ENCODE measurements at places on chromosomes 12 and 14. TPM values are rescaled to one million over a fixed set of nuclear protein-coding genes. Genes with fewer than 3 reads are reported as not detected.

DNA sequence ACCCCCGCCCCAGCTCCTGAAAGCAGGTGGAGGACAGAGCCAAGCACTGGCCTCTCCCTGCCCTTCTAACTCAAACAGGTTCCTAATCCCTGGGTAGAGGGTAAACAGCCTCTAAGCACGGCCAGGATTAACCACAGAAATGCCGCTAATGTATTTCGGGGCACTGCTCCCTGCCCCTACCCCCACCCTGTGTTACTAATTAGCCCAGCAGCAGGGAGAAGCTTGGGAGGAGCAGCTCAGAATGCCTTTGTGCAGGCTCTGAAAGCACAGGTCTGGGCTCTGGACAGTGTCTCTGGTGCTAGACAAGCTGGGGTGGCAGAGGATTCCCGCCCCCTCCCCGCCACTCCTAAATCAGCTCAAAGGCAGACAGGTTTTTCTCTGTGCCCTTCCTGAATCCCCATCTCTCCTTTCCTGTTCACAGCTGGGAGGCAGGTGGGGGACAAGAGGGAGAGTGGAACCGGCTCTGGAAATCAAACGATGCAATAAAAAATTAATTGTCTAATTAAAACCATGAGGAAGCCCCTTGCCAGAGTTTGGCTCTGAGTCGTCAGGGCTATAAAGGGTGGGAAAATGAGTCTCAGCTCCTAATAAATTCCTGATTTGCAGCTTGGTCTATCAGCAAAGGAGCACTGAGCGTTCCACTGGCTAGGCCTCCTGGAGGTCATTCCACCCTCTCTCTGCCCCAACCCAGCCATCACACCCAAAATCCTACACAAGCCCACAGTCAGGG, 53.0 kb downstream of the SMUG1 start:
- no peak overlapping the region for H3K27ac ChIP-seq
- H3K27me3 ChIP-seq, result no peaks in the 10 kb centered on the region
- H3K4me1 ChIP-seq, result peaks cover 84% of the 10 kb centered on the region

DNA sequence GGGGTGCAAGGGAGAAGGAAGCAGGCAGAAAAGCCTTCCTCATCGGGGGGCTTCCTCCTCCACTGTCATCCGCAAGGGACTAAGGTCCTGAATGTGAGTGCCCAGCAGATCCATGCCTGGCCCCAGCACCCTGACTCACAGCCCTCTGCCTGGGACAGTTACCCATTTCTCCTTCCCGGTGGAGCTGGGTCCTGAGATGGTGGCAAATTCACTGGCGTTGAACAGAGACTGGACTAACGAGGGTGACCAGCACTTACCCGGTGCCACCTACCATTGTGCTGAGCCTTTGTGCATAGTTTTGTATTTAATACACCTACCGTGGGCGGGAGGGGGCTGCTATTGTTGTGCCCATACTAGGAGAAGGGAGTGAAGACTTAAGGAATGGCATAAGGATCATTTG, 30.9 kb upstream of the PLEKHG6 start:
- peaks cover 84% of the 10 kb centered on the region for H3K4me1 ChIP-seq
- no peaks in the 10 kb centered on the region for H3K36me3 ChIP-seq

- peaks cover 43% of the 10 kb centered on the region for H3K4me1 ChIP-seq
- no peak for DNase-seq
- H3K27ac ChIP-seq, result no peak overlapping the region
- no peak overlapping the region for H3K4me3 ChIP-seq
- no peaks in the 10 kb centered on the region for H3K27me3 ChIP-seq
- no peaks in the 10 kb centered on the region for H3K36me3 ChIP-seq
Measured at GRCh38 chr12:120242275-120242799, 23.2 kb downstream of the PXN start.

GRCh38 chr12:97912943-97913342, 450.3 kb downstream of the RMST start:
- no peaks in the 10 kb centered on the region for H3K36me3 ChIP-seq
- no peaks in the 10 kb centered on the region for H3K4me1 ChIP-seq
- no peaks in the 10 kb centered on the region for H3K27me3 ChIP-seq
- no peak overlapping the region for H3K4me3 ChIP-seq

- H3K27ac ChIP-seq, result no peak overlapping the region
- DNase-seq, result no peak
- no peaks in the 10 kb centered on the region for H3K36me3 ChIP-seq
- H3K4me1 ChIP-seq, result no peaks in the 10 kb centered on the region
- H3K4me3 ChIP-seq, result no peak overlapping the region
- H3K27me3 ChIP-seq, result no peaks in the 10 kb centered on the region
Measured at GRCh38 chr12:58812214-58812613, 108.1 kb downstream of the LRIG3 start.

DNA sequence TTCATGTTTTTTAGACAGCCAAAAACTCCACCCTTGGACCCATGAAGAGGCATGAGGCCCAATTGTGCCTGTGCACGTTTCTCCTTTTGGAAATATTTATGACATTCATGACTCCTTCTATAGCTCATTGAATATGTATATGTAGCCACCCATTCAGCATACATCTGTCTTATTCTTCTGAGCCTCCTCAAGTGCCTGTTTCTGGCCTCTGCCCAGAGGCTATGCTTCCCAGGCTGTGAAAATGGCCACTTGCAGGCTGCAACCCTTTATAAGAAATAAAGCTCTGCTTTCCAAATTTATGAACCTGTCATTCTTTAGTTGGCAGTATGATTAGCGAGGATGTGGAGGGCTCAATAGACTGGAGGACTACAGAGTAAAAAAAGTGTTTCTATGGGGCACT, 35.3 kb downstream of the TSPAN19 start:
- no peaks in the 10 kb centered on the region for H3K36me3 ChIP-seq
- peaks cover 3% of the 10 kb centered on the region for H3K4me1 ChIP-seq
- H3K27me3 ChIP-seq, result no peaks in the 10 kb centered on the region
- no peak overlapping the region for H3K27ac ChIP-seq

DNA sequence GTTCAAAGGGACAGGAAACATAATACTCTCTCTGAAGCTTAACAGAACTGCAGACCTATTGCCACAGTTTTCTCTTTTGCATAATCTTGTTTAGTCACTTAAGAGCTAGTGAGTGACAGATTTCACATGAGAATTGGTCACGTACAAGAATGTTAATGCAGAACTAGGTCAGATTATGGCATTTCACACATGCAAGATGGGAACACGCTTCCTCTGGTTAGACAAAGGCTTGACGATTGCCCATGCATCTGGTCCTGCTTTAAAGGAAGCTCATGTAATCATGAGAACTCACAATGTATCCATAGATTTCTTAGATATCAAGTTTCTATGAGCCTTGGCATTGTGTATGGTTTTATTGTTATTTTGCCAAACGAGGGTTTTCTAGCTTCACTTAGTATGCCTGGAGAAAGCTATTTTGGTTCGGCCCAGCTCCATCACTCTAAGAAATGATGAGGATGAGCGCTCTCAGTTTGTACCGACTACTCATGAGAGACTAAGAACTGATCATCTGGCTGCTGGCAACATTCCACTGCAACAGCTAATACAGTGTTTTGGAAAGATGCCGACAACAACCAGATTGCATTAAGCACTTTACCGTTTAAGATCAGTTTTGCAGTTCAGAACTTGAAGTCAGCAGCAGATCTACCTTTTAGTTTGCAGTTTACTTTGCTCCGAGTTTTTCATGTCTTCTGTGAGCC, 380.0 kb downstream of the DIO2 start:
- no peak overlapping the region for H3K4me3 ChIP-seq
- no peaks in the 10 kb centered on the region for H3K27me3 ChIP-seq
- no peaks in the 10 kb centered on the region for H3K4me1 ChIP-seq
- no peaks in the 10 kb centered on the region for H3K36me3 ChIP-seq
- no peak overlapping the region for H3K27ac ChIP-seq

DNA sequence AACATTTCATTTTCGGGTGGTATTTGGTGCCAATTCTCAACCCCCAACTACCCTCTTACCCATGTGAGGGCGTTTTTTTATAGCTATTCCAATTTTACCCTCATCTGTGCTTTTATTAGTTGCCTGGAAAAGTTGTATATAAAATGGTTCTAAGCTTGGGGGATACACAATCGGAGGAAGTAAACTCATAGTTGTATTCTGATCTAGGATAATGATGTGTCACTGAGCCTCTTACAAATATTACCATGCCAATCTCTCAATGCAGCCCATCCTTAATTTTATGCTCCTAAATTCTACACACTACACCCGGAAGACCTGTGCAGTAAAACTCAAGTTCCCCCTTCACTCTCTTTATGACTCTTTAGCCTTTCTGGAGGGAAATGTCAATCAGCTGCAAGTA, 1206.5 kb upstream of the FLRT2 start:
- H3K4me1 ChIP-seq, result no peaks in the 10 kb centered on the region
- H3K36me3 ChIP-seq, result no peaks in the 10 kb centered on the region
- H3K27ac ChIP-seq, result no peak overlapping the region
- H3K27me3 ChIP-seq, result no peaks in the 10 kb centered on the region

GRCh38 chr14:68448252-68448902, 344.5 kb downstream of the ZFP36L1 start:
- H3K4me3 ChIP-seq, result no peak overlapping the region
- no peaks in the 10 kb centered on the region for H3K36me3 ChIP-seq
- DNase-seq, result no peak
- H3K27ac ChIP-seq, result no peak overlapping the region
- peaks cover 10% of the 10 kb centered on the region for H3K4me1 ChIP-seq

DNA sequence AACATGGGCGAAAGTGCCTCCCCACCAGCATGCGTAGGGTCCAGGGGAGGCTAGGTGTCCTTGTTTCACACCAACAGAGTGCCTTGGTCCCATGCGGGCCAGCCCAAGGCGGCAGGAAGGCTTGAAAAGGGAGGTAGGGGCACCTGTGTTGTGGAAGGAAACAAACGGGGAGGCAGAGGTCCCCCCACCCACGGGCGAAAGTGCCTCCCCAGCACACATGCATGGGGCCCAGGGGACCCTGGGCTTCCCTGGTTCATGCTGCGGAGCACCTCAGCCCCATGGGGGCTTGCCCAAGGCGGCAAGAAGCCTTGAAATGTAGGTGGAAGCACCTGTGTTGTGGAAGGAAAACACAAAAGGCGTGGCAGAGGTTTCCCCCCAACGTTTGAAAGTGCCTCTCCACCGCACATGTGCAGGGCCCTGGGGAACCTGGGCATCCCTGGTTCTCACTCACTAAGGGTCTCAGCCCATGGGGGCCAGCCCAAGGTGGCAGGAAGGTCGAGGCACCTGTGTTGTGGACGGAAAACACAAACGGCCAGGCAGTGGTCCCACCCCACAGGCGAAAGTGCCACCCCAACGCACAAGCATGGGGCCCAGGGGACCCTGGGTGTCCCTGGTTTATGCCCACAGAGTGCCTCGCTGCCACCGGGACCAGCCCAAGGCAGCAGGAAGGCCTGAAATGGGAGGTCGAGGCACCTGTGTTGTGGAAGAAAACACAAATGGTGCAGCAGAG, 374.7 kb downstream of the ALG10 start:
- DNase-seq, result no peak
- H3K36me3 ChIP-seq, result no peaks in the 10 kb centered on the region
- no peak overlapping the region for H3K27ac ChIP-seq
- H3K4me3 ChIP-seq, result no peak overlapping the region
- peaks cover 4% of the 10 kb centered on the region for H3K27me3 ChIP-seq

DNA sequence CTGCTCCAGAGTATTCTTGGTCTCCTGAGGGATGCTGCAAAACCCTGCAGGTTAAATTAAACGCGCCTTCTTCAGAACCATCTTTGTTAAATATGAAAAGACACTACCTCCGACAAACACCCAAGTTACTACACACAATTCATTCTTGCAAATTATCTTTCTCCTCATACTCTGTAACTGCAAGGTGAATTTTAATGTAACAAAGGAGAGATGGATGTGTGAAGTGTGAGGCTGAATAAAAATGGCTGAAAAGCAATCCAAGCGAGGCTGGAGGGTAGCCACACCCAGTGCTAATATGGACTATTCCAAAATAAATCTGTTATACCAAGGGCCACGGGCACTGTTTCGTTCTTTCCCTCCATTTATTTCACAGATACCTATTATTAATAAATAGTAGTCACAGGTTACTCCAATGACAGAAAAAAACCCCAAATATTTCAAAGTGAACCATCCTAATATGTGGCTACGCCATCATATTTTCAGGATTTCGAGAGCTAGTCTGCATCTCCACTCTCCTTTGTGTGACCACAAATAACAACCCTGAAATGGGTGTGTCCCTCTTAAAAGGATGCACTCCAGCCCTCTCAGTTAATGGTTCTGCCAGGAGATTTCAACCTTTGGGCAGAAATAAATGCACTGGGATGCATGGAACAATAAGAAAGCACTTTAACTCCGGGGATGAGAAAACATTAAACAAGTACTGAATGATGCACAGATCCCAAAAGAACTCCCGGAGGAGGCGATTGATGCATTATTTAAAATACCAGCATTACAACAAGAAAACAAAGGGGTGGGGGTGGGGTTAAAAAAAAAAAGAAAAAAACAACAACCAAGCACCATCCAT, 53.1 kb upstream of the CCDC175 start:
- H3K4me3 ChIP-seq, result no peak overlapping the region
- peaks cover 8% of the 10 kb centered on the region for H3K4me1 ChIP-seq
- DNase-seq, result no peak
- no peaks in the 10 kb centered on the region for H3K36me3 ChIP-seq
- H3K27me3 ChIP-seq, result peaks cover 3% of the 10 kb centered on the region

DNA sequence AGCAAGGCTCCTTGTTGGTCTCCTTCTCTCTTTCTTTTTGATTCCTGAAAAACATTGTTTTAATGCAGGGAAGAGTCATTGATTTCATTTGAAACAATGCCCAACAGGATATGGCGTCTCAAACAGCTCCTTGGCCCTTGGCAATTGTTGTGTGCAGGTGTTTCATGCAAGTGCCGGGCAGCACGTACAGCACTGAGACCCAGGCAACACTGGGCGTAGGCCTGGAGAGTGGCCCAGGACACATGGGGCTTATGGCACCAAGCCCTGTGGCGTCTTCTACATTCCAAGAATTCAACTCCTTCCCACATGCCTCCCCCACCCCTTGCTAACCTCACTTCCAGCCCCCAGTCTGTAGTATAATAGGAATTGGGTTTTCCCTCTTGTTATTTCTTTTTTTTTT, 230.4 kb downstream of the SPTSSA start:
- no peak overlapping the region for H3K27ac ChIP-seq
- H3K27me3 ChIP-seq, result 0 out of 3 replicates have a peak, but pooled peaks cover 5% of the 10 kb centered on the region
- H3K4me1 ChIP-seq, result peaks cover 8% of the 10 kb centered on the region

DNA sequence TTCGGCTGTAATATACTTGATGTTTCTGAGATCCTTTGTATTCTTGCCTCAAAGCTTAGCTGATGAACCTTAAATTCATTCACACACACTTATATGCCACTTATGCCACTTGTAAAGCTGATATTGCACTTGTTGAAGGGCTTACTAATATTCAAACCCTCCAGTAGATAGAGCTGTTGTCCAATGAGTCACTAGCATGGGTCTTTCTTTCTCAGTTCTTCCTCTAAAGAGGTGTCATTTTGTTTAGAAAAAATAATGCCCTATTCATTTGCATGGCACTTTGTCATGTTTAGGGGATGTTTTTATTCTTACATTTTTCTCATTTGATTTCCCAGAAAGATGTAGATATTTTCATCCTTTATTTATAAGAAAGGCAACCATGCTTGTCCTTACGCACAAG, 56.4 kb downstream of the MON2 start:
- DNase-seq, result no peak
- peaks cover 13% of the 10 kb centered on the region for H3K4me1 ChIP-seq
- no peaks in the 10 kb centered on the region for H3K36me3 ChIP-seq
- no peak overlapping the region for H3K4me3 ChIP-seq
- H3K27me3 ChIP-seq, result no peaks in the 10 kb centered on the region

GRCh38 chr14:35046751-35047536, 872 bp downstream of the FAM177A1 start:
- peak overlapping the region; percentile 90 for H3K4me3 ChIP-seq
- no peaks in the 10 kb centered on the region for H3K36me3 ChIP-seq
- no peaks in the 10 kb centered on the region for H3K27me3 ChIP-seq

GRCh38 chr12:124380796-124381455, 86.0 kb downstream of the RFLNA start:
- DNase-seq, result no peak
- no peak overlapping the region for H3K27ac ChIP-seq
- H3K27me3 ChIP-seq, result no peaks in the 10 kb centered on the region

The C1S gene
- total RNA-seq, result 18.2 TPM

The OTOGL gene
- total RNA-seq, result not detected

The PGF gene
- total RNA-seq, result 20.3 TPM

The ZBTB42 gene
- 3.2 TPM for total RNA-seq

The ADAMTS20 gene
- not detected for total RNA-seq

The E2F7 gene
- 9.1 TPM for total RNA-seq

The BHLHE41 gene
- not detected for total RNA-seq

The RND1 gene
- 2.2 TPM for total RNA-seq
